Pancreas (tissue), 10 donors: ENCODE measurements at places on chromosomes 4 and X. TPM values are rescaled to one million over a fixed set of nuclear protein-coding genes. Genes with fewer than 3 reads are reported as not detected.

The HSFX4 gene
- not detected for total RNA-seq

The GAGE1 gene
- total RNA-seq, result not detected

The NCAPG gene
- 0.66 TPM for total RNA-seq

The ASB5 gene
- total RNA-seq, result not detected

The TMPRSS11B gene
- total RNA-seq, result not detected

The TLR1 gene
- 25.3 TPM for total RNA-seq

The GPR50 gene
- total RNA-seq, result not detected

The NIPAL1 gene
- 2.8 TPM for total RNA-seq

The XK gene
- 3.1 TPM for total RNA-seq

The NPY2R gene
- not detected for total RNA-seq

The SPINK2 gene
- not detected for total RNA-seq
